ENCODE measurements at places on chromosomes 5 and 9.

DNA sequence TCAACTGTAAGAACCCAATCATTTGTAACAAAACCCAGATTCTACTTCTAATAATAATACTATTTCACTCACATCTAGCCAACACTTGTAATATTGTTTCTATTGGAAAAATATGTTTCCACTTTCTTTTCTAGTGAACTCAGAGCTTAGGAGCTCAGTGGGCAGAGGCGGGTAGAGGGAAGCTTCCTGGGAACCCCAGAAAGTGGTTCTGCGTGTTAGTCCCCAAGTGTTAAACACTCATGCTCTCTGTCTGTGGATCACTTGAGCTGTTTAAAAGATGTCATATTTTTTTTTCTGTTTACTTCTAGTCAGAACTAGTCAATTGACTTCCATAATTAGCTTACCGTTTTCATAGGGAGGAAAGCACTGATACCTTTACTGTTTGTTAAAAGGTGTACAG, 20.6 kb downstream of the SNX18 start:
- DNase-seq, result no peak

DNA sequence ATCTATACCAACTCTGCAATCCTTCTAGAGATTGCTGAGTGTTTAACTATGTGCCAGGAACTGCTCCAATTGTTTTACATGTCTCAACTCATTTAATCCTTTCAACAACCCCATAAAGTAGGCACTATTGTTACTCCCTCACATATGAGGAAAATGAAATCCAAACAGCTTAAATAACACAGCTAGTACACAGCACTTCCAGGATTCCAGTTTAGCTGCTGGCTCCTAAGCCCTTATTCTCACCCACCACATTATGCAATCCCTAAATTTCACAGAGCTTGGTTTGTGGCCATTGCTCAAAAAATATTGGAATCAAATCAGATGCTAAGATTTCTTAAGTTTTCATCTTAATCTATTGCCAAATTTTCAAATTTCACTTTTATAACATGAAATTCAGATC, 84.9 kb downstream of the PRELID2 start:
- DNase-seq, result no peak

DNA sequence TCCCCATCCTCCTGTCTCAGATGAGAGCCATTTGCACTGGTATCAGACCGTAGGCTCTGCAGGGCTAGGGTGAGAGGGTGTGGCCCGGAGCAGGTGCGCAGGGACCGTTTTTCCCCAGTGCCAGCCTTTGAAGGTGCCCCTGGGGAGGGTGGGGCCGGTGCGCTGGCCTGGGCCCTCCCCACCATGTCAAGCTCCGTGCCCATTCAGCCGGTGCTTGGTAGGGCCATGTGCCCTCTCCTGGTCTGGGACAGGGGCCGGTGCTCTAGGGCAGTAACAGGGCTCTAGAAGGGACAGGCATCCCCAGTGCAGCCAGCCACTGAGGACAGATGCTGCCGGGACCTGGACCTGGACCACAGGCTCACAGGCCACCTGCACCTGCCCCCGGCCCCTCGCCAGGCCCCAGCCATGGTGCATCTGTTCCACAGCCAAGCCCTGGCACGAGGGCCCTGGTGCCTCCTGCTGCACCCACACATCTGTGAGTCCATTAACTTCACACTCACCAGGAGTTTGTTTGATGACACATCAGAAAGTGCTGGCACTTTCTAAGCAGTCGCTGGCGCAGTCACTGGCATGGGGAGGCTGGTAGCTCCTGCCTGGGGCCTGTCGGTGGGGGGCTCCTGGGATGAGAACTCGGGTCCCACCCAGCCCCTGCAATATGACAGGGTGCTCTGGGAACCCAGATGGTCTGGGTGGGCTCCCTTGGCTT, 5.0 kb upstream of the QRFP start:
- no peak for DNase-seq

GRCh38 chr9:134855231-134855899, 25.2 kb upstream of the FCN2 start:
- DNase-seq, result no peak

GRCh38 chr5:58322453-58322852, 137.4 kb downstream of the PLK2 start:
- no peak for DNase-seq

DNA sequence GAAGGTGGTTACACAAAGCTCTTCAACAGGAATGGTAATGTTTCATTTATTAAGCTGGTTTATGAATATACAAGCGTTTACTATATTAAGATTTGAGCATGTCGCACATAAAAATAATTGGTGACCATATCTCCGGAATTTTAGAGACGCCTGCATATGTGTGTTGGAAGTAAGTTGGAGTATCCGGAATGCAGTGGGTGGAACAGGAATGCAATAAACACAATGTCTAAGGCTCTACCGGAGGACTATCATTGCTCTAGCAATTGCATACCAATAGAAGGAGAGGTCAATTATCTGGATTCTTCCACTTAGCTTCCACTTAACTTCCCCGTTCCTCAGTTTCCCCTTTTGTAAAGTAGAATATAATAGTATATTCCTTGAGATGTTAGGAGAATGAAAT, 1.1 kb upstream of the CEP78 start:
- no peak for DNase-seq

- no peak for DNase-seq
Measured at GRCh38 chr9:101139082-101139481, 110.6 kb downstream of the PLPPR1 start.

DNA sequence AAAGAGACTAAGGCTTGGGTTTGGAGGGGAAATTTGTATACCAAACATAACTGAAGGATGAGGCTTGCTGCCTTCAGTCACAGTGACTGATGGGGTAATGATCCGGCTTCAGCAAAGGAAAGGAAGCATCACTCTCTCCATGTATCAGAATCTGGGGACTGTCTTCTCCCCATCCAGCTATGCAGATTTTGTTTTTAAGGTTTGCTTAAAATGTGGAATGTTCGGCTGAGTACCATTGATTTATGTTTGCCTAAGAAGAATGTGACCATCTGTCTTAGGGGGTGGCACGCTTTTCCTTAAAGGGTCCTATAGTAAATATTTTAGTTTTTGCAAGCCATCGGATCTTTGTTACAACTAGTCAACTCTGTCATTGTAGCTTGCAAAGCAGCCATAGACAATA, 291.9 kb downstream of the ARHGEF28 start:
- DNase-seq, result no peak

- DNase-seq, result no peak
Measured at GRCh38 chr9:38527503-38527902, 92.9 kb downstream of the ANKRD18A start.

- DNase-seq, result no peak
Measured at GRCh38 chr5:33271606-33272005, 169.2 kb upstream of the TARS1 start.

- DNase-seq, result no peak
Measured at GRCh38 chr5:125257057-125257972, 510.9 kb upstream of the ZNF608 start.

- DNase-seq, result no peak
Measured at GRCh38 chr5:53575831-53576230, 15.4 kb downstream of the NDUFS4 start.

DNA sequence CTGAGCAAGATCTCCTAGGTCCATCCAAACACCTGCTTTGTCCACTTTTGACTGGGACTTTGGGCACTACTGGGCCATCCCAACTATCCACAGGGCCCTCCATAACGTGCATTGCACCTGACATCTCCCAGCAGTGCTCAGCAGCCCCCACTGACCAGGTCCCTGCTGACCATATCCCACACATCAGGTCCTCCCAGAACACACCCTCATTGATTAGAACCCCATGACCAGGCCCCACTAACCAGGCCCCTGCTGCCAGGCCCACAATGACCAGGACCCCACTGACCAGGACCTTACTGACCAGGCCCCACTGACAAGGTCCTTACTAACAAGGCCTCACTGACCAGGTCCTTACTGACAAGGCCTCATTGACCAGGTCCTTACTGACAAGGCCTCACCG, 93.9 kb upstream of the CTSV start:
- no peak for DNase-seq

DNA sequence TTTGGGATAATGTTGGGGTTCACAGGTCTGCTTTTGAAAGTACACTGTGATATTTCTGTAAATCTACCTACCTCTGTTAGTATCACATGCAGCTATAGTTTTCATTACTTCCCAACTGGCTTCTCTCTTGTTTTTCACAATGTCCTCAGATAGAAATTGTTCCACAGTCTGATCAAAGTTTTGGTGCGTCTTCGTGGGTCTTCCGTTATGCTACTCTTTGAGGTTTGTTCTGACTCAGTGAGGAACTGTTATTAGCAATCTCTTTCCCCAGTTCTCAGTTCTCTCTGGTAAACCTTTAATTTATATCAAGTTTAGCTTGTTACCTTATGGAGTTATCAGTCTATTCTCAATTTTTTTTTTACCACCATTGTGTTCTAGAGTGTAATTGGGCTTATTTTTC, 2061.2 kb upstream of the CDH9 start:
- no peak for DNase-seq

- DNase-seq, result no peak
Measured at GRCh38 chr9:2729003-2729402, 11.7 kb downstream of the KCNV2 start.

- DNase-seq, result no peak
Measured at GRCh38 chr9:33162721-33163311, 4.3 kb downstream of the B4GALT1 start.

- DNase-seq, result no peak
Measured at GRCh38 chr5:69042500-69042899, 51.3 kb upstream of the SLC30A5 start.

DNA sequence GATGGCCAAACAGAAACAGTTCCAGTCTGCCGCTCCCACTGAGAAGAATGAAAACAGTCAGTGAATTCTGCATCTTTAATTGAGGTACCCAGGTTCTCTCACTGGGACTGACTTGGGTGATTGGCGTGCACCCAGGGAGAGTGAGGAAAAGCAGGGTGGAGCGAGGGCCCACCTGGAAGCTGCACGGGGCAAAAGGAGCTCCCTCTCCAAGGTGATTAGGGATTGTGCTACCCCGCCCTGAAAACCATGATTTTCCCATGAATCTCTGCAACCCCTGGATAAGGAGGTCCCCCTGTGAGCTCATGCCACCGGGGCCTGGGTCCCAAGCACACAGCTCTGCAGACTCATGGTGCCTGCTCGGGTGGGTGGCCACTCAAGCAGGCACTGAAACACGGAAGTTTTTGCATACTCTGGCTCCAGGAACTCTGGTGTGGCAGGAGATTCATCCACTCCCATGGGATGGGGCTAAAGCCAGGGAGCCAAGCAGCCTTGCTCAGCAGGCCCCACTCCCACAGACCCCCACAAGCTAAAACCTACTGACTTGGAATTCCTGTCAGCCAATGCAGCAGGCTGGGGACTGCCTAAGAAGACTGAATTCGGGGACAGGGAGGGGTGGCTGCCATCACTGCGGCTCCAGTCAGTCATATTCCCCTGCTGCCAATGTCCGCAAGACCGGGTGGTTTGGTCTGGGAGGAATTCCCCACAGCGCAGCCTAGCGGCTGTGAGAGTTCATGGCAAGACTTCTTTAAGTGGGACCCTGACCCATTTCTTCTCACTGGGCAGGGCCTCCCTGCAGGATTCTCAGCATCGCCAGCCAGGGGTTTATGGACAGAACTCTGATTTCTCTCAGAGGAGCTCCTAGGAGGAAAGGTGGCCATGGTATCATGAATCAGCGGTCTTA, 652.2 kb upstream of the RGMB start:
- DNase-seq, result no peak

DNA sequence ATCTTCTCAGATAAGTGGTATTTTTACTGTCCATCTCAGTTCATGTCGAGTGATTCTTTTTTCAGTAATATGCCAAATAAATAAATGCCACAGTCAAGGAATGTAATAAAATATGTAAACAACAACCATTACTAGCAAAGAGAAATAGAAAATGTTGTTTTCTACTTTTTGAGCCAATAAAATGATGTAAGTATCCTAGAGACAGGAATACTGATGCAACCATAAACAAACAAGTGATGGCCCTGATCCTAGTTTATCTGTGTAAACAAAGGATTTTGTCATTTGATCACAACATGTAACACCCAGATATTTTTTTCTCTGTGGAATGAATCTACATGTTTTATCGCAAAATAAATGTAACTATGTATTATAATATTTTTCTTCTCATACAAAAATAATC, 1852.8 kb downstream of the EFNA5 start:
- DNase-seq, result no peak

- DNase-seq, result no peak
Measured at GRCh38 chr9:108039493-108039892, 549.9 kb upstream of the KLF4 start.

DNA sequence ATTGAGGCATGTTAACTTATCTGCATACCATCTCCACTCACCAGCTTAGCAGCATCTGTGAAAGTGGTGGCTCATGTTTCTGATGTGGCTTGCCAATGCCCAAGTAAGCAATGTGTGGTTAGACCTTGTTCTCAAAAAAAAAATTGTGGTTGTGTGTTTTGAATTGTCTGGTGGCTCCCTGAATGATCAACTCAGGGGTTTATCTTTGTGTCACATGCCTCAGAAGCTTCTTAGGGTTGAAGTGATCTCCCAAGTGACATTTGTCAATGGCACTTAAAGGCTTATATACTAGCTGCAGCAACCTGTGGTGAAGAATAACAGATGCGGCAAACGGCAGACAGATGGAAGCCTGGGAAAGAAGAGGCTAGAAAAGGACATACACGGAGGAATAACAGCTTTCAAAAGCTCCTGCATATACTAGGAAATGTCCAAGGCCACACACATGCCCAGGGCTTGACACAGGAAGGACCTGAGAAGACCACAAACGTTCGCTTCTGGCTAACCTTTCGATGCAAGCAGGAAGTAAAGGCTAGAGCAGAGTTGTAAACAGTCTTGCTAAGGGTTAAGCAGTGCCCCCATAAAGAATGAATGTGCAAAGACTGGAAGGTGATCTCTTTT, 42.2 kb upstream of the FSD1L start:
- DNase-seq, result peak; percentile 94

DNA sequence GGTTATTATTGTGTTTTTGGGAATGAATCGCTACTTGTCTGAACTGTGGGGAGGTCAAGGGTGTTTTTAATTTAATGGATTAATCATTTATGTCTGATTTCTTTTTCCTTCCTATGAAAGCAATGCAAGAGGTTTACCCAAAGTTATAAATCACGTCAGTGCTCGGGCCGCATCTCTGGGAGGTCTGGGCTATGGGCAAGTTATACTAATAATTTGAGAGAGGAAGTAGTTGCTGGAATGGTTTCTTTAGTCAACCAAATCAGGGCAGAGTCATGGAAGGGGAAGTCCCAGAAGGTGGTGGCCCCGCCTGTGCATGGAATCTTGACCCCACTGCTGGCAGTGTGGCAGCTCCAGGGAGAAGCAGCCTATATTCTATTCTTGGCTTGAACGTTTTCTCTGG, 180.2 kb downstream of the HSPA4 start:
- no peak for DNase-seq

DNA sequence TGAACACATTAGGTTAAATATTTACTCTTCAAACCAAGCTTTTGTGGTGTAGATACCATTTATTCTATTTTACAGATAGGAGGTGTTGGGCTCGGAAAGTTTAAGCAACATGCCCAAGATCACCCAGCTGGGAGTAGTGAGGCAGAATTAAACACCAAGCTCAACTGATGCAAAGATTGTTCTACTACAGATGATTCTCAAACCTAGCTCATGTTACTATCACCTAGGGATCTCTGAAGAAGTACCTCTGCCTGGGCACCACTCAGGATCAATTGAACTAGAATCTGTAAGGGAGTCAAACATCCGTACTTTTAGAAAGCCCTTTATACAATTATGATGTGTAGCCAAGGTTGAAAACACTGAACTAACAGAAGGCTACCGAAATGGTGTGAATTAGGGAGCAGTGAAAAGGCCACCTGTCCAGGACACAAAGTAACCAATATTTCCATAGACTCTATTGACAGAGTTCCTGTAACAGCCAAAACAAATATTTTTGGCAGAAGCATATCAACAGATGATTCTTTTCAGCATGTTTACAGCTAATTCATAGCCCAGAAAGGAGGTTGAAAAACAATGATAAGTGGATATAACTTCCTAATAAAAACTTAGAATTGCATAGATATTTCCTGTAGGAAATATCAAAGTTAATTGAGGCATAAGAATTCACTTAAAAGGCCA, 158.5 kb upstream of the PTGER4 start:
- DNase-seq, result no peak

All from OCI-M1 (cell line).